ENCODE measurements at places on chromosomes 1 and 21.

GRCh38 chr1:22410928-22411495, 40.6 kb upstream of the ZBTB40 start:
- DNase-seq = no peak

GRCh38 chr1:119656410-119656955, 8.4 kb upstream of the ZNF697 start:
- DNase-seq = no peak

- no peak for DNase-seq
These were observed 45.9 kb downstream of the MATN1 start for GRCh38 chr1:30677471-30677870.

- no peak for DNase-seq
These were observed 12.4 kb downstream of the LYST start for GRCh38 chr1:235854347-235854746.

- no peak for DNase-seq
These were observed 115.6 kb downstream of the TNFSF18 start for GRCh38 chr1:172935062-172935592.

DNA sequence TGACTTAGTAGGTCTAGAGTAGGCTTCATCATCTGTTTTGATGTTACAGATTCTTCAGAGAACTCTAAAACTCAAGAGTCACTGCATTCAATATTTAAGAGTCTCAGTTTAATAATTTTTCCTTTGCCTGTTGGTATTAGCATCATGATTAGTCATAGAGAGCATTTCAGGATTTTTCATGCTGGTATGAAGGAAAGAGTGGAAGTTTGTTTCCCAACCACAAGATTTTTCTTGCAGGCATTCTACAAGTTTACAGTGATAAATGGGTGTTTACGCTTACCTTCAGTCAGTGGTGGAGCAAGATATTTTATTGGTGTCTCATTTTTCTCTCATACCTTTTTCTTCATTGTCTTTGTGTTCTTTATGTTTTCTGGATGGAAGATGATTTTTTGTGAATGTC, 58.4 kb upstream of the MYOCOS start:
- no peak for DNase-seq

DNA sequence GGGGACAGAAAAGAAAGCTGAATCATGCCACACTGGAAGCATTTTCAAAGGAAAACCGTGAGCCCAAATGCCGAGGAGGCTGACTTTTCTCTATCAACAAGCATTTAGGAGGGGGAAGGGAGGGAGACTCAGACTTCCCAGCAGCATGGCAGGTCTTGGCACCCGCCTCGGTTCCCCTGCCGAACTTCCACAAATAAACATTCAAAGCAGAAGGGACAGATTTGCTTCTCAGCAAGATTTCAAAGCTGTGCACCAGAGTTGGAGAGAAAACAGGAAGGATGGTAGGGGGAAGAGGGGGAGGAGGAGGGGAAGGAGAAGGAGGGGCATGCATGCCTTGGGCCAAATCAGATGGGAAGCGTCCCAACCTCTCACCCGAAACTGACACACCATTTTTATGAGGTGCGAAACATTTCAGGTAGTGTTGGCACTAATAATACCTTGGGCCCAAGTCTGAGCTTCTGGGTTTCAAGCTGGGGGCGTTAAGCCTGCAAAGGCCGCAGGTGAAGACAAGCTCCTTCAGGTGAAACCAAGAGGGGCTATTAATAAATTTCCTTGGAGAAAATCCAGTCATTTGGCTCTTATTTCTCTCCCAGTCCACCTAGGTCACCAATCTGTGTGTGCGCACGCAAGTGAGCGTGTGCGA, 26.4 kb downstream of the ABCA4 start:
- no peak for DNase-seq

DNA sequence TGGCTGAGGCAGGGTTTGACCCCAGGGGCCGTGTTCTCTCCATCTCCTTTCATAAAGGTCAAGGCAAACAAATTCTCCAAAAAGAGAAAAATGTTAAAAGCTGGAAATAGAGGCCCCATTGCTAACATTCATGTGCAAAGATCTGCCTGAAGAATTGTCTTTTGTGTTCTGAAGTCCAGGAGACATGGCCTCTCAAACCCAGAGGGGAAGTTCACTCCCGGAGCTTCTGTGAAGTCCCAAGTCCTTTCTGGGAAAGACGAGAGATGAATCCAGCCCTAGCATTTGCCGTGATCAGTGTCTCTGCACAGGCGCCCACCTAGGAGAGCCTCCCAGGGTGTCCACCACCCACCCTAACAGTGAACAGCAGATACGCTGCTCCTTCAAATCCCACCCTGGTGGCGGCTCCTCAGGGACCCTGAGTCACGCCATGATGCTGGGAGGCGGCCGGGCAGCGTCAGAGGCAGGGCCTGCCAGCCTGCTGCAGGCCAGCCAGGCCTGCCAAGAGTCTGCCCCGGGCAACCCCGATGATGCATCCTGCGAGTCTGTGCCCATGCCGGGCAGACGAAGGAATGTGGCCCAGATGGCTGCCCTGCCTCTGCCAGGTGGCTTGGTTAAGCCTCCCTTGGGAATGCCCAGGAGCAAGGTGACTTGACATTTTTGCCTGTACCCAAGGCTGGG, 5.2 kb upstream of the C2CD2 start:
- no peak for DNase-seq

- no peak for DNase-seq
These were observed 365.0 kb downstream of the LTN1 start for GRCh38 chr21:28627691-28628090.

DNA sequence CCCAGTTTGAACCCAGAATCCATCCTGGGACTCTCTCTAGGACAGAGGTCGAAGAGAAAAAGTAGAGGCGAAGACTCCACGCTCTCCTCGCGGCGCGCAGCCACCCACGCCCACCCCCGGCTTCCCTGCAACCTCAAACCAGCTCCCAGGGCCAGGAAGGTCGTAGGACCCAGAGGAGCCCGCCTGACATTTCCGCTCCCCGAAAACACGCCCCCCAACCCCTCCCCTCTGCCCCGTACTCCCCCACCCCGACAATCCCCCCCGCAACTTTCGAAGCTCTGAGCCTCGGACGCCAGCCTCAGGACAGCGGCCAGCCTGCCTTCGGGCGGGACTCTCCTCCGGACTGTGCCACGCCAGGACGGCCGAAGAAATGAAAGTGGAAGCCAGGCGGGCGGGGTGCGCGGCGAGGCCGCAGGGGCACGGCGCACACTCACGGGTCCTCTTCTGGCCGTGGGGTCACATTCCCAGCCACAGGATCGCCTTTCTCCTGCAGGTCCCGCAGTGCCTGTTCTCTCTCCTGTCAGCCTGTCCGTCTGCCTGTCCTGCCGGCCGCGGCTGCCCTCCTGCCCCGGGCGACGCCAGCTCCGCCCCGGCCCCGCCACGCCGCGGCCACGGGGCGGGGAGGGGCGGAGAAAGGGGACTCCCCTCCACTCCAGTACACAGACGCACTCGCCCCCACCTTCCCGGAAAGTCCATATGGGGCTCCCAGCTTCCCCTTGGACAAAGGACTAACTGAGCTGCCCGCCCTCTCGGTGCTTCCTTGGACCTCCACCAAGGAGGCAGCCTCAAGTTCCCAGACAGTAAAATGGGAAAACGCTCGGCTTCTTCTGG, at the start of gene MOB3C:
TSS of gene MOB3C (minus strand) at position 535 of the 831 bp plus-strand sequence. CDS start 3,490 bp downstream, outside the sequence.
- no peak for DNase-seq

DNA sequence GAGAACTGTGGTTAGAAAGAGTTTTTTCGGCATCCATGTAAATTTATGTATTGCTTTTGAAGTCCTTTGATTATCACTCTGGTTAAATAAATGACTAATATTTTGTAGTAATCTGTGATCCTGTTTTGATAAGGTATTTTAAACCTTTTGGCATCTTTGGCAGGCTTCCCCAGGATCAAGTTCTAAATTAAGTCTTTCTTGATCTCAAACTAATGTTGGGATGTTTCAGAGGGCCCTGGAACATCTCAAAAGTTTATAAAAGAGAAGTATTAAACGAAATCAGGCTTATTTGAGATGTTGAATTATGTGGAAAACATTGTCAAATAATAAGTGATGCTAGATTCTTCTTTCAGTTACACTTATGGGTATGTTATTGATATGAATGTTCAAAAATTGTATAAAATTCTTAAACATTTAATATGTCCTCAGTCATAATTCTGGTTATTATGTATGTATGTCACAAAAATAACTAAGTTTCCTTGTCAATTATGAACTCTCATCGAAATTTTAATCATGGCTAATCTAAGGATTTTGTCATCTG, 36.6 kb downstream of the S100A10 start:
- DNase-seq = no peak

DNA sequence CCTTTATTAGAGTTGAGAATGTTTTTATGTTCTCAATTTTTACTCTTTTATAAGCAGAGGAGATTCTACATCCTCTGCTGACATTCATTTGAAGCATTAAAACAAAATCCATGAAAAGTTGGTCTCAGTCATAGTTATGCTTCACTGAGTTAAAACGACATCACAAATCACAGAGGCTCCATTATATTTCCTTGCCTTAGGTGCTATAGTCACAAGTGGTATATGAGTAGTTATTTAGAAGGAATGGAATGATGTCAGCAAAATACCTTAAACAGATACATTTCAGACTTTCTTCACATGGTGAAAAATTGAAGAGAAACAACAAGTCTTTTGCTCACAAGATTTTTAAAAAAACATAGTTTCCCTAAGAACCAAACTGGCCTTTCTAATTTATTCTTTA, 11.7 kb upstream of the METTL13 start:
- no peak for DNase-seq

- DNase-seq = no peak
These were observed 1017.9 kb downstream of the ADGRL2 start for GRCh38 chr1:82818586-82818985.

GRCh38 chr21:32733356-32733755, 5.5 kb upstream of the SYNJ1 start:
- DNase-seq = no peak

DNA sequence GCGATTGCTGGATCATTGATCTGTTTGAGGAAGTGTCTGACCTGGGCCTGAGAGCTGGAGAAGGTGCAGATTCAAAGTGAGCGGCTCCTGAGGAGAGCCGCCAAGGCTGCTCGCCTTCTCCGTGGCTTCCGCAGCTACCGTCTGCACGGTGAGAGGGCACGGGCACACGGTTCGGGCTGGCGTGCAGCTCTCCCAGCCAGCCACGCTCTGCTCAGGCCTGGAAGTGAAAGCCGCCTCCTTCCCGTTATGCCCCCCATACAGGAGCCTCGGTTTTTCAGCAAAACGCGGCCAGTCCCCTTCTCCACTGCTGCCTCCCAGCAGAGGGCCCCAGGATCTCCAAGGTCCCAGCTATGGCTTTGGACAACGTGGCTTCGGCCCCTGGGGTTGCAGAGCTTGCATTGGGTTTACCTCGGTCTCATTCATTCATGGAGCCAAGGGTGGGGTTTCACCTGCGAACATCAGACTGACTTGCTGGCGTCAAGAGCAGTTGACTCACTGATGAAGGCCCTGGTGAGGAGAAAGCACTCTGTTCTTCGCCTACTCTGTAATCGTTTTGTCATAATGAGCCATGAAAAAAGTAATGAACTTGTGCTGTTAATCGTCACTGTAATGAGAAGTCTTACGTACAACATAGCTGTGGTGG, 24.4 kb upstream of the PDXK start:
- DNase-seq = no peak

- DNase-seq = no peak
These were observed 275.4 kb upstream of the TMEM51 start for GRCh38 chr1:14878124-14878523.

- no peak for DNase-seq
These were observed 83.4 kb downstream of the GREM2 start for GRCh38 chr1:240528591-240528990.

GRCh38 chr1:86858524-86859261, 55.2 kb downstream of the SELENOF start:
- no peak for DNase-seq

DNA sequence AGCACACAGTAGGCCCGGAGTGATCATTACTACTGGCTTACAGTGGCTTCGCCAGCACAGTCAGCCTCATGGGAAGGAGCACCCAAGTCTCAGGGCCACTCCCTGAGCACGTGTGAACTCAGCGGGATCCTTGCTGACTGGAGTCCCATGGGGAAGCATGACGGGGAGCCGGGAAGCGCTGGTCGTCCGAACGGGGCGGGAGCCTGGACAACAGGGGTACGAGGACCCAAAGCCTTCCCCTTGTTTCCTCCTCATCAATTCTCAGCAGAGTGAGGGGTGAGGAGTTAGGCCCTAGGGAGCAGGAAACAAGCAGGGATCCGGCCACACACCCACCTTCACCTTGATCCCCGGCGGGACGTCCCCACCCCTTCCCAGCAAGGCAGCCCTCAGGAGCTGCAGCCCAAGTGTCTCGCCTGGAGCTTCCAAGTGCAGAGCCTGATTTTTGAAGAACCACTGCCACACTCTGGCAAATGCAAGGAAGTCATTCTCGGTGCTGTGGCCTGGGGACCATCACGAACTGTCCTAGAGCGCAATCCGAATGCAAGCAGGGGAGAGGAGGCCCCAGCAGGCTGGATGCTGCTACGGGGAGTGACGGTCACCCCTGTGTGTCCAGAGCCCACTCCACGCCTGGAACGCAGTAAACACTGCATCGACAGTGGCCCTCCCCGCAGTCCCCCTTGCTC, 35.5 kb downstream of the TOMM20 start:
- DNase-seq = peak; percentile 58

- DNase-seq = no peak
These were observed 33.1 kb downstream of the UBE2U start for GRCh38 chr1:64236541-64236954.

- no peak for DNase-seq
These were observed 3.8 kb upstream of the ZNF648 start for GRCh38 chr1:182065126-182065845.

DNA sequence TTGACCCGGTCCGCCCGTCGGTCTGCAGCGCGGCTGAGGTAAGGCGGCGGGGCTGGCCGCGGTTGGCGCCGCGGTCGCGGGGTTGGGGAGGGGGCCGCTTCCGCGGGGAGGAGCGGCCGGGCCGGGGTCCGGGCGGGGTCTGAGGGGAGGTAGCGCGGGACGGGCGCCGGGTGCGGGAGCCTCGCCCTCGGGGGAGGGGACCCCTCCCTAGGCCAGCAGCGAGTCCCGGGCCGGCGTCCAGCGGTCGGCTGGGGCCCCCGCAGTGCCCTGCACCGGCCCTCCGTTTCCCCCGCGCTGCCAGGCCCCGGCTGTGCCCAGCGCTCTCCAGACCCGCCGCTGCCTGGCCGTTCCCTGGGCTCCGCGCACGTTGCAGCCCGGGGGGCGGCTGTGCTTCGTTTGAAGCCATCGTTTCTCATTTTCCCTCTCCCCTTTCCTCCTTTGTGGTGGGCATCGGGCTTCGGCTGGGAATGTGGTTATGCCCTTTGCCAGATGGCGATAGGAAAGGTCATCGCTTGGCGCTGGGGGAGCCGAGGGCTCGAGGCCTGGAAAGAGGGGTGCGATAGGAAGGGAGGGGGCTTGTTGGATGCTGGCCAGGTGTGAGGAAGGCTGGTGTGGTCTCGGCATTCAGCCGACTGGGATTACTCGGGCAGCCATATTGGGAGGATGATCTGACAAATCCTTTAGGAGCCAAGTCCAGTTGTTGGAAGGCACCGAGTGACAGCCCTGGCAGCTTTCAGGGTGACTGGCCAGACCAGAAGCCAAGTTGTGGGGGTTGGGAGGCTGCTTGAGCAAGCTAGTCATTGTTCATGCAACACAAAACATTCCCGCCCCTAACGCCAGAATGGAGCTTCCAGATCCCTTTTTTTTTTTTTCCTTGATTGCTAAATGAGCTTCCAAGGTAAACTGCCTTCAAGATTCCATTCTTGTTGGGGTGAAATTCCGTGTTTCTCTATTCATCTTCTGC, 753 bp downstream of the KIF1B start:
- DNase-seq = no peak
